Neural crest cell (in vitro differentiated cells): ENCODE measurements at places on chromosomes 1 and 21.

DNA sequence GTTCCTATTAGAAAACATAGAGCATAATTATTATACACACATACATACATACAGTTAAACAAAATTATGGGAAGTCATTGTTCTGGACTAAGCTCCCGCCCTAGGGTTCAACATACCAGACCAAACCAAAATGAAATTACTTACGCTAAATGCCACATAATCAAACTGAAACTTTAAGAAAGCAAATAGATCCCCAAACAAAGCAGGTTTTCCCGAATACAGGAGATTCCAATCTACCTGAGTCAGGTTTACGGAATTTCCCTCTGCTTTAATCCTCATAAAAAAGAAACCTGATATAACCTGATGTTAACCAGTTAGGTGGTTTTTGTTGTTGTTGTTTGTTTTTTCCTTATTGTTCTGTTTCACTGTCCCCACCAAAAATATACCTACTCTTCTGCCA is 1886.9 kb downstream of the NCAM2 start:
- no peak overlapping the region for H3K27ac ChIP-seq
- no peak overlapping the region for H3K4me3 ChIP-seq
- peaks cover 5% of the 10 kb centered on the region for H3K4me1 ChIP-seq
- no peak for DNase-seq
- H3K36me3 ChIP-seq = no peaks in the 10 kb centered on the region
- no peaks in the 10 kb centered on the region for H3K27me3 ChIP-seq

GRCh38 chr1:11967028-11967547 is 13.2 kb upstream of the MFN2 start:
- DNase-seq = no peak
- H3K4me1 ChIP-seq = no peaks in the 10 kb centered on the region
- no peak overlapping the region for H3K27ac ChIP-seq
- H3K36me3 ChIP-seq = peaks cover 4% of the 10 kb centered on the region
- no peaks in the 10 kb centered on the region for H3K27me3 ChIP-seq

- peak overlapping the region; percentile 95 for H3K4me3 ChIP-seq
- H3K27ac ChIP-seq = no peak overlapping the region
- peak; percentile 27 for DNase-seq
These were observed 1.1 kb downstream of the RALGPS2 start for GRCh38 chr1:178726087-178726517.

DNA sequence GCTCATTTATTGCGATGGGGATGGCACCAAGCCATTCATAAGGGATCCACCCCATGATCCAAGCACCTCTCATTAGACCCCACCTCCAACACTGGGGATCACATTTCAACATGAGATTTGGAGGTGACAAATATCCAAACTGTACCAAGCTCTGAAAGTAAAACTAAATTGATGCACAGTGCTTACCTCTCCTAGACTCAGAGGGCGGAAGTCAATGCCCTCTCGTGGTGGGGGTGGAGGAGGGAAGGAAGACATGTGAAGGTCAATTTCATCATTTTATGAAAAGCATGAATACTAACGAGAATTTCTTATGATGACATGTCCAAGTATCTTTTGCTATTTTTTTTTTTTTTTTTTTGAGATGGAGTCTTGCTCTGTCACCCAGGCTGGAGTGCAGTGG is 120.0 kb downstream of the PGBD5 start:
- DNase-seq = no peak
- H3K27ac ChIP-seq = no peak overlapping the region
- peaks cover 4% of the 10 kb centered on the region for H3K4me1 ChIP-seq
- no peaks in the 10 kb centered on the region for H3K36me3 ChIP-seq
- no peak overlapping the region for H3K4me3 ChIP-seq

DNA sequence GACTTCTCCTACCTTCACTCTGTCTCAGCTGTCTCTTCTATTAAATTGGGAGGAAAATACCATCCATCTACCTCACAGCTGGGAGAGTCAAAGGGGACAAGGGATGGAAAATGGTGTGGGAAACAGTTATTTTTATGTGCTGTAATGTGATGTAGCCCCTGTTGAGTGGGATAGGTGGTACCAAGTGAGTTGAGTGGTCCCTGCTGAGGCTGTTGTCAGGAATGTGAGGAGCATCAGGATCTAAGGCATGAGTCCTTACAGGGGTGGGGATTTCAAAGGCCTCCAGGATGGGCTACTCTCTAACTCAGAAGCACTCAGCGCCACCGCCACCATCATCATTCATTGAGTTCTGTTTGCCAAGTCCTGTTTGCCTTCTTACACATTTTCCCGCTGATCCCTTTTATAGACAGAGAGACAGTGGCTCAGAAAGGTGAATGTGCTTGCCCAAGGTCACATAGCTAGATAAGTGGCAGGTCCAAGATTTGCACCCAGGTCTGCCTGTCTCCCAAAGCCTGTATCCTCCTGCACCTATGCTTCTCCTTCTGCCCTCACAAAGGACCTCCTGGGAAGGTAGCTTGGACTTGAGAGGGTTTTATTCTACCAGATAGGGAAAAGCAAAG is 4.6 kb upstream of the ID3 start:
- no peak for DNase-seq
- H3K4me3 ChIP-seq = peak overlapping the region; percentile 65
- peaks cover 79% of the 10 kb centered on the region for H3K4me1 ChIP-seq
- H3K27ac ChIP-seq = no peak overlapping the region
- peaks cover 18% of the 10 kb centered on the region for H3K27me3 ChIP-seq
- H3K36me3 ChIP-seq = no peaks in the 10 kb centered on the region

GRCh38 chr21:20257052-20257740 is 741.0 kb upstream of the NCAM2 start:
- H3K36me3 ChIP-seq = no peaks in the 10 kb centered on the region
- H3K4me1 ChIP-seq = peaks cover 15% of the 10 kb centered on the region
- no peak for DNase-seq

DNA sequence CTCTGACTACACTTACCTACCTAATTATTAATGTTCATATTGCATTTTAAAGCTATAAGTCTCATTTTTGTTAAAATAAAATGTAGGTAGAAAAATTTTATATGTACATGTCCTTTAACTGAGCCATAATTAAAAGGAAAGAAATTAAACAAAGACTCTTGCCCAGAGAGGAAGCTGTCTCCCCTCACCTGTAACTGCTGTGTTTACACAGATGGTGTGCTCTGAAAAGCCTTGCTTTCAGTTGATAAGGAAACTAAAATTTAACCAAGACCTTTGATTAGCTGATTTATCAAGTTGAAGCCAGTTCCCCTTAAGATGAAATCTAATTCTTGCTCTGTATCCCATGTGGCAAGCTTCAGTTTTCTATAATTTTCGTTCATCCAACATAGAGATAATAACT is 213.5 kb downstream of the LYPLAL1 start:
- H3K4me3 ChIP-seq = no peak overlapping the region
- no peak for DNase-seq
- no peaks in the 10 kb centered on the region for H3K27me3 ChIP-seq
- no peaks in the 10 kb centered on the region for H3K4me1 ChIP-seq
- H3K27ac ChIP-seq = no peak overlapping the region

DNA sequence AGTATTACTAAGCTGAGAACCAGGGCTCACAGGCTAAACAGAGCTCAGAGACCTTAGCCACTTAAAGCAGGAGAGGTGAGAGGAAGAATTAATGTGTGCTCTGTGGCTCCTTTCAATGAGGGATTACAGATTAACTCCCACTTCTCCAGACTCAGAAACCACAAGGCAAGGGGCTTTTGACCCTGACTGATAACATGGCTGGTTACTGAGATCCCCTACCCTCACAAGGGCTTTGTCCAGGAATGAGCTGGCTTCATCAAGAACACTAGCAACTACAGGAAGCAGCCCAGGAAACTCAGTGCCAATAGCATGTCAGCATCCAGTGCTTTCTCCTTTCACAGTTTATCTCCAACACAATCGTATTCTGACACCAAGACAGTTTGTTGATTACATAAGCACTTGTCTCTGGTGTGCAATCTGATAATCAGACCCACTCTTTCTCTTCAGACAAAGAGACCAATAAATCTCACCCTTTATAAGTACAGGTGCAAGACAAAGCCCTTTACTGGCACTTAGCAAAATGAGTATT is 38.8 kb downstream of the ERI3 start:
- no peak overlapping the region for H3K27ac ChIP-seq
- no peaks in the 10 kb centered on the region for H3K27me3 ChIP-seq
- H3K36me3 ChIP-seq = peaks cover 7% of the 10 kb centered on the region
- H3K4me1 ChIP-seq = peaks cover 36% of the 10 kb centered on the region

- H3K36me3 ChIP-seq = no peaks in the 10 kb centered on the region
- DNase-seq = no peak
- H3K4me1 ChIP-seq = peaks cover 38% of the 10 kb centered on the region
- H3K4me3 ChIP-seq = no peak overlapping the region
- H3K27me3 ChIP-seq = no peaks in the 10 kb centered on the region
These were observed 237.0 kb upstream of the SGIP1 start for GRCh38 chr1:66296951-66297350.

GRCh38 chr1:97207868-97208267 is 486.3 kb downstream of the PTBP2 start:
- no peaks in the 10 kb centered on the region for H3K36me3 ChIP-seq
- DNase-seq = no peak
- H3K4me3 ChIP-seq = no peak overlapping the region
- H3K27ac ChIP-seq = no peak overlapping the region
- H3K27me3 ChIP-seq = no peaks in the 10 kb centered on the region

DNA sequence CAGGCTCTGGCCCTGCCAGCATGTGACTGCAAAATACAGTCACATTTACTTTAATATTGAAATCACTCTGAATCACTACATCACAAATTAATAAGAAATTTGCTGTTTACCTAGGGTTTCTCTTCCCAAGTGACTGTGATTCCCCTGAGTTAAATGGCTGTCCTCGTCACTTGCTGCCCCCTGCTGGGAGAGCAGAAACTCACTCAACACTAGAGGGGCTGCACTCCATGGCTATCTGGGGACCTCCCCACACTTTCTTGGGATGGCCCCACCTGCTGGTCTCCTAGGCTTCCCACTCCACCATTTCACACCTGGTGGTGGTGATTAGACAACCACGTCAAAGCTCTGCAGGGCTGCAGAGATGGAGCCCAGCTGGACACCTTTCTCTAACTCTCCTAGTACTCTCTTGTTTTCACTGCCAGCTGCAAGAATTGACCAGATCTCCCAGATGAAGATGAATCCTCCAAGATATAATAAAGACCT is 63.4 kb downstream of the CD2 start:
- H3K27ac ChIP-seq = no peak overlapping the region
- peaks cover 7% of the 10 kb centered on the region for H3K36me3 ChIP-seq
- DNase-seq = peak; percentile 46
- no peak overlapping the region for H3K4me3 ChIP-seq
- no peaks in the 10 kb centered on the region for H3K27me3 ChIP-seq

DNA sequence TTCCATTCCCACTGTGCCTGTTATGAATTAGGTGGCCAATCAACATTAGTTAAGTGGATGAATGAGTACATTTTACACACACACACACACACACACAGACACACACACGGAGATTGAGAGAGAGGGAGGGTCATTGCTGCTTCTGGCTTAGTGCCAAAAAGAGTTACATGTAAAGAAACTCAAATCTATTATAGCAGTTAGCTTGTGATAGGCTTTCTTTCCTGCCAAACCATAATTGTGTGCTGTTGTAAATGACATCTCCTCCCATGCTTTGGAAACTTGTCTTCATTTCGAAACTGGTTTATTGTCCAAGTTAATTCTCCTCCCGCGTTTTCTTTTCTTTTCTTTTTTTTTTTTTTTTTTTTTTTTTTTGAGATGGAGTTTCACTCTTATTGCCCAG is 1.4 kb upstream of the MT1HL1 start:
- no peaks in the 10 kb centered on the region for H3K4me1 ChIP-seq
- H3K27ac ChIP-seq = no peak overlapping the region
- DNase-seq = no peak

GRCh38 chr1:207815913-207816291 is 64.0 kb downstream of the CD46 start:
- no peaks in the 10 kb centered on the region for H3K4me1 ChIP-seq
- H3K27me3 ChIP-seq = no peaks in the 10 kb centered on the region
- H3K27ac ChIP-seq = no peak overlapping the region
- H3K4me3 ChIP-seq = no peak overlapping the region
- no peak for DNase-seq

DNA sequence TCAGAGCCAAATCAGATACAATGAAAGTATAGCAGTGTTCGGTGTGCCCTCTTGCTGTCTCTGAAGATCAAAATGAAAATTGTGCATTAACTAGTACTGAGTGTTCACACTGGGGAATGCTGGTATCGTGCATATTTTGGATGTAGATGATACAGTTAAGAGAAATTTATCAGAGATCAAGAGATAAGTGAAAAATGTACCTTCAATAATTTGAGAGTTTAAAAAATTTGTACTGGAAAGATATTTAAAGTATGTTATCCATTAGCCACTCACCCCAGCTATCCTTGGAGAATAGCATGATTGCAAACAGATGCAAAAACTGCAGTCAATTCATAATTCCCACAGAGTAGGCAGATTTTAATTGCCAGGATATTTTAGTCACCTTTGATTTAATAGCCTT is 56.4 kb downstream of the GREM2 start:
- no peaks in the 10 kb centered on the region for H3K4me1 ChIP-seq
- no peak overlapping the region for H3K4me3 ChIP-seq
- H3K27ac ChIP-seq = no peak overlapping the region
- no peak for DNase-seq
- H3K36me3 ChIP-seq = no peaks in the 10 kb centered on the region
- H3K27me3 ChIP-seq = no peaks in the 10 kb centered on the region

- no peak overlapping the region for H3K27ac ChIP-seq
- H3K27me3 ChIP-seq = no peaks in the 10 kb centered on the region
- H3K4me1 ChIP-seq = peaks cover 45% of the 10 kb centered on the region
- DNase-seq = no peak
- no peak overlapping the region for H3K4me3 ChIP-seq
These were observed 23.7 kb downstream of the IRF2BP2 start for GRCh38 chr1:234586304-234586703.

GRCh38 chr21:29080454-29080941 is 7.0 kb upstream of the CCT8 start:
- no peaks in the 10 kb centered on the region for H3K4me1 ChIP-seq
- H3K27me3 ChIP-seq = peaks cover 5% of the 10 kb centered on the region
- no peak overlapping the region for H3K27ac ChIP-seq

GRCh38 chr1:240784776-240785175 is 172.8 kb upstream of the GREM2 start:
- no peak overlapping the region for H3K4me3 ChIP-seq
- no peaks in the 10 kb centered on the region for H3K36me3 ChIP-seq
- no peak overlapping the region for H3K27ac ChIP-seq
- no peak for DNase-seq

DNA sequence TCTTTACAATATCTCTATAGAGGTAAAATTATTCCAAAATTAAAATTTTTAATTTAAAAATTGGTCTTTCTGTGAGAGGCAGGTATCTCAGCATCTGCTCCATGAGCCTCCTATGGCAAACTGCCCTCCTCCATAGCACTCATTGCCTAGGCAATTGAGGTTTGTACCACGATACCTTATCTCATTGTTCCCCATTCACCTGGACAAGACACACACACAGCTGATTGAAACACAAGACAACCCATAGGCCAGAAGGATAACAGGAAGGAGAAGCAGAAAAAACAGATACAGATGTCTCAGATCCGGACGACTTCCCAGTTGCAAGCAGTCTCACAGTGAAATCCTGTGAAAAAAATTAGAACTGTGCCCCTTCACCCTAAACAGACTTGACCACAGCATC is 24.3 kb downstream of the RHBDL2 start:
- no peaks in the 10 kb centered on the region for H3K27me3 ChIP-seq
- no peak for DNase-seq

- no peaks in the 10 kb centered on the region for H3K4me1 ChIP-seq
- H3K36me3 ChIP-seq = no peaks in the 10 kb centered on the region
- no peak overlapping the region for H3K4me3 ChIP-seq
- no peak for DNase-seq
- H3K27ac ChIP-seq = no peak overlapping the region
These were observed 5.9 kb upstream of the TTC4 start for GRCh38 chr1:54709547-54710292.
